ENCODE measurements at places on chromosomes 7 and 10. TPM values are rescaled to one million over a fixed set of nuclear protein-coding genes. Genes with fewer than 3 reads are reported as not detected.

Gene PDGFA
- 16.8 TPM for polyA plus RNA-seq

Gene PTF1A
- not detected for polyA plus RNA-seq

Gene MYL7
- polyA plus RNA-seq: not detected

Gene NEURL1
- polyA plus RNA-seq: 0.76 TPM

Gene GATA3
- polyA plus RNA-seq: 3.5 TPM

DNA sequence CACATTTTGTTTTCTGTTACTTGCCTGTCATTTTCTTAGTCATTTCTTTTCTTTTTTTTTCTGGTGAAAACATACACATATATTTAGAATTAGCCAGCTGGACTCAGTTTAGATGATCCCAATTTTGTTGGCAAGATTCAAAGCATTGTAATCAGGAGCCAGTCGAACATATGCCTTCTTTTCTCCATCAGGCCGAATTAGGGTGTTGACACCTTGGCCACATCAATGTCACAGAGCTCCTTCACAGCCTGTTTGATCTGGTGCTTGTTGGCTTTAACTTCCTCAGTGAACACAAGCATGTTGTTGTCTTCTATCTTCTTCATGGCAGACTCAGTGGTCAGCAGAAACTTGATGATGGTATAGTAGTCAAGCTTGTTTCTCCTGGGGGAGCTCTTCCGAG is 32.6 kb downstream of the PHF14 start:
- peaks cover 16% of the 10 kb centered on the region for H3K36me3 ChIP-seq
- no peaks in the 10 kb centered on the region for H3K4me1 ChIP-seq
- H3K27ac ChIP-seq: no peak overlapping the region
- H3K4me3 ChIP-seq: no peak overlapping the region
- H3K27me3 ChIP-seq: no peaks in the 10 kb centered on the region

GRCh38 chr10:4343873-4344272 is 482.1 kb upstream of the AKR1E2 start:
- no peaks in the 10 kb centered on the region for H3K36me3 ChIP-seq
- no peak overlapping the region for H3K27ac ChIP-seq
- H3K27me3 ChIP-seq: no peaks in the 10 kb centered on the region
- DNase-seq: no peak

- H3K36me3 ChIP-seq: no peaks in the 10 kb centered on the region
- H3K4me3 ChIP-seq: no peak overlapping the region
- no peaks in the 10 kb centered on the region for H3K27me3 ChIP-seq
- peak overlapping the region; percentile 29 for H3K27ac ChIP-seq
- DNase-seq: no peak
Observed at GRCh38 chr7:80614851-80615271, 23.6 kb upstream of the CD36 start.

- no peak overlapping the region for H3K27ac ChIP-seq
- H3K4me1 ChIP-seq: no peaks in the 10 kb centered on the region
- no peak overlapping the region for H3K4me3 ChIP-seq
- H3K36me3 ChIP-seq: no peaks in the 10 kb centered on the region
- no peak for DNase-seq
- no peaks in the 10 kb centered on the region for H3K27me3 ChIP-seq
Observed at GRCh38 chr7:71173955-71174354, 42.0 kb downstream of the GALNT17 start.

DNA sequence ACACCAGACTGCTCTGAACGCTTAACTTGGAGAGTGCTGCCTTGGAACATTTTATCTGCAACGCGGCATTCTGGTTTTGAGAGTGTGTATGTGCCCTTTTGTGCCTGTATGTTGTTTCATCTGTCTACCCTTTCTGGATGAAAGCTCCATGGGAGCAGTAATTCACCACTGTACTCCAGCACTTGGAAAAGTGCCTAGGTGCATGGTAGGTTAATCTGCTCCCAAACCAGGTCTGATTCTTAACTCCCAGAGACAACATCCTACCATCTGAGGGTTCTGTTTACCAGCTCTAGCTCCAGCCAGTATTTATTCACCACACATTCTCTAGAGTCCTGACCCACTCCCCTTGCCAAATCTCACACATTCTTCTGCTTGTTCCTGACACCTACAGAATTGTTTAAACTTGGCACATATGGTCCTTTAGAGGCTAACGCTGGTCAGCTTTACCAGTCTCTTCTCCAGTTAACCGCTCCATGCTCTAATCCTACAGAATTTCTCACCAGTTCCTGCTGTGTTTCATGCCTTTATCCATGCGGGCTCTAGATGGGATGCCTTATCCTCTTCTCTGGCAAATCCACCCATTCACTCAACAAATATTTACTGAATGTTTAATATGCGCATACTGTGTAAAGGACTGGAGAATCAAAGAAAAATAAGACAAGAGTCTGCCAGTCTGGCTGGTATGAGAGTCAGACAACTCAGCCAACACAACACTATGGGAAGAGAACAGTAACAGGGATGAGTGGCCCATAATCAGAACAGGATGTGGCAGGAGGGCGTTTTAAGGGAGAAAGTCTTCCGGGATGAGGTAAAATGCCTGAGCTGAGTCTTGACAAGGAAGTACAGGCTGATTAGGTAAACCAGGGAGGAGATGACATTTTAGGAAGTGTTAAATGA is 46.3 kb downstream of the MTPN start:
- H3K4me1 ChIP-seq: peaks cover 3% of the 10 kb centered on the region
- no peaks in the 10 kb centered on the region for H3K27me3 ChIP-seq
- H3K36me3 ChIP-seq: peaks cover 63% of the 10 kb centered on the region
- DNase-seq: no peak
- no peak overlapping the region for H3K4me3 ChIP-seq

GRCh38 chr7:38905056-38905759 is 3.8 kb downstream of the VPS41 start:
- no peaks in the 10 kb centered on the region for H3K27me3 ChIP-seq
- peaks cover 30% of the 10 kb centered on the region for H3K4me1 ChIP-seq
- no peaks in the 10 kb centered on the region for H3K36me3 ChIP-seq
- H3K4me3 ChIP-seq: no peak overlapping the region

- no peak for DNase-seq
- no peaks in the 10 kb centered on the region for H3K4me1 ChIP-seq
- no peaks in the 10 kb centered on the region for H3K36me3 ChIP-seq
Observed at GRCh38 chr10:43264344-43264964, 2.4 kb downstream of the RASGEF1A start.

DNA sequence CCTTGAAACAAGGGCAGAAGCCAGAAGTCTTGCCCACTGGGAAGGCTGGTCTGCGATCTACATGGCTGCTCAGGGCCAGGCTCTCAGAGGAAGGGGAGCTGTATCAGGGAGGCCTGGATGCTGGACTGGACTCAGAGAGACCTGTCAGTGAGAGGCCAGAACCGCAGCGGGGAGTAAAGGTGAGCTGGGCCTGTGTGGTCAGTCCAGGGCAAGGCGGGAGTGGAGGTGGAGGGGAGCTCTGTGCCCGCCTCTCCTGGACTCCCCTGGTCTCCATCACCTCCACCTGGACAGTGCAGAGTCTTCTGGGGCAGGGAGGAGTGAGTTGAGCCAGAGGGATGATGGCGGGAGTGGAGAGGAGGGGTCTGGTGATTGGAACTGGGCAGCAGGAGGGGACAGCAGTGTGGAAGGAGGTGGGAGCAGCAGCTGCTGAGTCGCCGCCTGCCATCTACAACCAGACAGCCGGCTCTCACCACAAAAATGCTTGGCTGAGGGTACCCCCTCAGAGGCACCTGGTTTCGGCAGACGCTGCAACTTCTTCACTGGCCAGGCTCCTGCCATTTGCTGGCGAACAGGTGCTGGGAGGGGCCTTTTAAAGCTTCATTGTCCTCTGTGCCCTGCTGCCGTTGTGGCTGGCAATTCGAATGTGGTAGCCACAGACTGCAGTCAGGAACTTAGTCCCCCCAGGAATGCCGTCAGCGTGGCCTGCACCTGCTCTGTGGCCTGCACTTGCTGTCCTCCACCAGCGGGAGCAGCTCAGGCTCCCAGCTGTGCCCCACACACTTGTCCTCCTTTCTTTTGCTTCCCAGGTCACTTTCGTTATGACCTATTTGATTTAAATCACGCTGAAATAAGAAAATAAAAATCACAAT is 3.5 kb downstream of the RASSF4 start:
- H3K4me1 ChIP-seq: peaks cover 96% of the 10 kb centered on the region
- H3K36me3 ChIP-seq: no peaks in the 10 kb centered on the region
- H3K4me3 ChIP-seq: no peak overlapping the region
- no peaks in the 10 kb centered on the region for H3K27me3 ChIP-seq
